ENCODE measurements at places on chromosomes 7 and 10.

DNA sequence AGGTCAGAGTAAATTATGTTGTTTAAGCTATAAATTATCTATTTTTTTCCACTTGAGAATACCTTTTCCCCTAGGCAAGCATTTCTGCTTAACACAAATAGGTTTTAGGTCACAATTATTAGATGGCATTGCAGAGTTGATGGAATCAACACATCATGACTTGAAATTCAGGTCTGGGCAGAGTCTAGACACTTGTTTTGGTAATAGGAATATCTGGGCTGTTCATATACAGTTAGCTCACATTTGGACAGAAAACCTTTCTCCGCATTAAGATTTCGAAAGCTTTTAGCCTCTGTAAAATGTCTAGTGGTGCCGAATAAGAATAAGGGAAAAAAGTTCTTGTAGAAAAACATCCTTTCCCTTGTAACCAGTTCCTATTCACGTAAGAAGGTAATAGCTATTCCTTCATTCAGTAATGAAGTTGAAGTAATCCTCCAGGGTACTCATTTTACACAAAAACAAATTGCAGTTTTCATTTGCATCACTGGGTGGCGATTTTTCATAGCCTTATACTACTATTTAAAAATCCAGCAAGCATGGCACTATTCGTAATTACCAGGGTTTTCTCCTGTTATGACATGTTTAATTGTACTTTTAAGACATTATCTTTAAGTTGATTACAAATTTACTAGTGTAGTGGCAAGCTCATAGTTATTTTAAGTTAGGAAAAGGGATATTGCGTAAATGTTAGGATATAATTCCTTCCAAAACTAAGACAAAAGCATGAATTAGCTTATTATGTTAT lies 37.0 kb downstream of the RPA3 start:
- DNase-seq, result peak; percentile 27

- DNase-seq, result no peak
These were observed 68.7 kb downstream of the CAMK1D start for GRCh38 chr10:12418000-12418399.

DNA sequence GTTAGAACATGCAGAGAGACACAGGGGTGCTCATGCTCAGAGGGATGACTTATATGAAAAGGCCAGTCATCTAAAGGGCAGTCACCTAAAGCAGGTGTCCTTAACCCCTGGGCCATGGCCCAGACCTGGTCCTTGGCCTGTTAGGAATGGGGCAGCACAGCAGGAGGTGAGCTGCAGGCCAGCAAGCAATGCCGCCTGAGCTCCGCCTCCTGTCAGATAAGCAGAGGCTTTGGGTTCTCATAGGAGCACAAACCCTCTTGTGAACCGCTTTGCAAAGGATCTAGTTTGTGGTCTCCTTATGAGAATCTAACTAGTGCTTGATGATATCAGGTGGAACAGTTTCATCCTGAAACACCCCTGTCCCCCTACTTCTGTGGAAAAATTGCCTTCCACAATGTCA lies 14.5 kb downstream of the ANKRD7 start:
- no peak for DNase-seq

- no peak for DNase-seq
These were observed 50.8 kb upstream of the KLF6 start for GRCh38 chr10:3835770-3836169.

- no peak for DNase-seq
These were observed 59.8 kb downstream of the ZFAND4 start for GRCh38 chr10:45612741-45613140.

DNA sequence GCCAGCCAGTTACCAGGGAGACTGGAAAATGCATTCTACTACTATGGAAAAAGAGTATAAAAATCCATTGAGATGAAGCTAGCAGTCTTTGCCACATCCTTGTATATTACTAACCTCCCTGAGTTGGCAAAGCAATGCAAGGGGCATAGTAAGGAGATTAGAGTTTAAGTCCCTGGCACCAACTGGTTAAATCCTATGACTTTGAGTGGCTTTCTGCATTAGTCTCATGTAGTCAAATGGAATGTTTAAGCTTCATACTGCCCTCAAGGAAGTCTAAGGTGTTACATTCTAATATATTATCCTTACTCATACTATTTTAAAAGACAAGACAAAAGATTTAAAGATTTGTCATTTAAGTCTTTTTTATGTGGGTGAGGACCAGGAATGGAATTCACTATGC lies 110.1 kb downstream of the INHBA start:
- DNase-seq, result no peak

- no peak for DNase-seq
These were observed 278.2 kb downstream of the PLXDC2 start for GRCh38 chr10:20094226-20094976.
